Right lung (tissue), 10 donors: ENCODE measurements at places on chromosomes 4 and X. TPM values are rescaled to one million over a fixed set of nuclear protein-coding genes. Genes with fewer than 3 reads are reported as not detected.

- no peak for DNase-seq
Measured at GRCh38 chrX:18422325-18422724, 3.1 kb upstream of the CDKL5 start.

RPS6KA6 gene
- polyA plus RNA-seq = 11.4 TPM

- no peak for DNase-seq
Measured at GRCh38 chr4:68463796-68464195, 16.5 kb downstream of the TMPRSS11E start.

DNA sequence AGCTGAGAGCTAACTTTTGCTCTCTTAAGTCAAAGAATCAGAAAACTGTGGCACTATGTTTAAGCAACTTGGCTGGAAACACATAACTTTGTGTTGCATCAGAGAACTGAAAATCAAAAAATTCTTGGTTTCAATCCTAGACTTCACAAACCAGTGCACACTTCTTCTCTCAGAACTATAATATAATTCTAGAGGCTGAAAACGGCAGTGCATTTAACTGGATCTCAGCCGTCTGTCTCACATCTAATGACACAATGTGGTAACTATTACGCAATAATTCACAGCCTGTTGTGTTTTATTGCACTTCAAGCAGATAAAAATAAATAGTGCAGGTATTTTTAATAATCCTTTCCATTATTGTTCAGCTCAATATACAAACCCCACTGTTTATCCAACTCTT lies 260.6 kb upstream of the DIAPH2 start:
- no peak for DNase-seq

- no peak for DNase-seq
Measured at GRCh38 chr4:10192331-10192730, 75.7 kb upstream of the WDR1 start.

DNA sequence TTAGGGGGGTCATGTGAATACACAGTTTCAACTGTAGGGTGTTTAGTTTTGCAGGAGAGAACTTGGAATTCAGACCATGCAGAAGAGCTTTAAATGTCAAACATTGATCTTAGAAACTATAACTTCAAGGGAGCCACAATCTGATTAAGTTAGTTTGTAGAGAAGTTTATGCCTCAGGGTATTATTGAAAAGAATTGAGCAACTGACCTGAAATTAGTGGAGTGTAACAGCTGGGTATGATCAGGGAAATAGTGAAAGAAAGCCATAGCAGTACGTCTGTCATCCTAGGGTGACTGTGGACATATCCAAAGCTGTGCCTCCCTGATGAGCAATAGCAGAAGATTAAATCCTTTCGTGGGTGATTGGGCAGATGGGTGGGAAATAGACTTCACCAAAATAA lies 63.8 kb downstream of the FAM47B start:
- no peak for DNase-seq

DNA sequence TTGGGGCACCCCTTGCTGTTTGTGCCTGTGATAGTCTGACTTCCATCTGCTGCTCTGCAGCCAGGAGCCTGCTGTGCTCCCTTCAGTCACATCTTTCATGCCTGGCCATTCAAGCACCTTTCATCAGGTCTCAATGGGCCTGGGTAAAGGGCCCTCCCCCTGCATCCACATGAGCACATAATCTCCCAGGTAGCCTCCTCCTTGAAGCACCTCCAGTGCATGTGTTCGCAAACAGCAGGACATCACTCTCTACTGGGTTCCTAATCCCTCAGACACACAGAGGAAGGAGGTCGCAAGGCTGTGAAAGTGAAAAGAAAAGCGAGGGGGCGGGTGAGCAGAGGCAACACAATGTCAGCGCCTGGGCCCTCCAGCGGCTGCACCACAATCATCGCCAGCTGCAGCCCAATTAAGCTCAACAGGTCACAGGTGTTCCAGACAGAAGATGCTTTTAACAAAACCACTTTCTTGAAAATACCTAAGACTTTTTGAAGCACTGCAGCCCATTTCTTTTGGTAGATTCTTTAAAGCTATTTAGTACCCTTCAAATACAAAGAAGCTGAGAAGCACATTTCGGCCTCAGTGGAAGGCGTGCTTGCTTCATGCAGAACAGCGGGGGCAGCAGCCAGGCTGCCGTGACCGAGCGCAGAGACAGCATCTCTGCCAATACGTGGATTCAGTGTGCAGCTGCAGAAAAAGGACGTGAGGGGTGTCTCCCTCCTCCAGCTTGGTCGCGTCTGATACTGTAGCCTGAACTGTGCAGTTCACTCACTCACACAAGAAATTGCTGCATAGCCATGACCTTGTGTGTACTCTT lies 92.2 kb upstream of the SPRY1 start:
- DNase-seq = no peak

GRCh38 chr4:1512051-1512737 lies 106.0 kb upstream of the NKX1-1 start:
- no peak for DNase-seq

GRCh38 chr4:171857302-171858012 lies 44.3 kb downstream of the GALNTL6 start:
- no peak for DNase-seq

GRCh38 chrX:110282922-110283321 lies 35.0 kb downstream of the AMMECR1 start:
- DNase-seq = no peak

EDA2R gene
- polyA plus RNA-seq = 1.3 TPM

STOX2 gene
- 11.8 TPM for polyA plus RNA-seq

SMIM10L2A gene
- polyA plus RNA-seq = 6.2 TPM

MAP9 gene
- 12.9 TPM for polyA plus RNA-seq

- no peak for DNase-seq
Measured at GRCh38 chr4:25811374-25811690, 51.5 kb downstream of the SEL1L3 start.

DNA sequence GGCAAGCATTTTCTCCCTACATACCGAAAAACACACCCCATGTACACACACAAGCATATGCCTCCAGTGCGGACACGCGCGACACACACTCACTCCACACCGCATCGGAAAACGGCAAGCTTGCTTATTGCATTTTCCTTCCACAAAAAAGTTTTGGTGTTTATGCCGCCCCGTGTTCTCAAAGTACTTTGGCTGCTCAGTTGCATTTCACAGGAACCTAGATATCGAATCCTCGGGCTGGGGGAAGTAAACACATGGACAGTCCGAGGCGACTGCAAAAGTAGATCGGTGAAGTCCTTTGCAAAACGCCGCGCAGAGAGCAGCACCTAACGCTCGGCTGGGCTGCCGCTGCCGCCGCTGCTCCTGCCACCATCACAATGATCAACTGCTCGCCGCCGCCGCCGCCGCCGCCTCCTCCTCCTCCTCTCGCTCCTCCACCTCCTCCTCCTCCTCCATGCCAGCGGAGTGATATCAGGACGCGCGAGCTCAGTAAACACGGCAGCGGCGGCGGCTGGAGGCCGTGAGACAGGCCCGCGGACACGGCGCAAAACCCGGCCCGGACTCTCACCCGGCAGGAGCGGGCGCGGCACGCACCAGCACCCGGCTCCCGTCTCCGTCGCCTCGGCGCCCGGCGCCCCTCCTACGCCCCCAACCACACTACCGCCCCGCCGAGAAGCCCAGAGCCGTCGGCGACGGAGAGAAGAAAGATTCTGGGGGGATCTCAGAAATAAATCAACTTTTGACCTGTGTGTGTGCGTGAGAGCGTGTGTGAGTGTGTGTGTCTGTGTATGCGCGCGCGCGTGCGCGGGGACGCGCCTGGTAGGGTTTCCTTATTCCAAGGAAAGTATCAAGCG lies at the start of gene MAML3:
TSS of gene MAML3 (minus strand) at position 467 of the 854 bp plus-strand sequence. CDS start 857 bp downstream, outside the sequence.
- DNase-seq = peak; percentile 96

RTL9 gene
- polyA plus RNA-seq = 0.34 TPM

DNA sequence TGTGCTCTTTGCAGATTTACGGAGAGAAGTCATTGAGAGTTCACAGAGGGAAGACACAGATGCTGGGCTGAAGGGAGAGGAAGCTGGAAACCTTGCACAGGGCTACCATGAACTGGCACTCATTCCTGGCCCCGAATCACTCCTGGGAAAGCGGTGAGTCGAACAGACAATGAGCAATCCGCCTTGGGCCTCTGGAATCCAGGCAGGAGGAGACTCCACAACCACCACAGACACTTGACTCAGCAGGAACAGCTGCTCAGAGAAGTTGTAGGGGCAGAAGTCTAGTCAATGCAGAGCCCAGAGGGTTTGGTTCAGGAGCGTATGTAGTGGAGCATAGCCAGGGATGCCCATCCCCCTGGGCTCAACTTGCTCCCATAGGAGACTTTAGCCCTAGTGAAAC lies 62.8 kb upstream of the GRIA3 start:
- peak; percentile 0 for DNase-seq

FAT4 gene
- 30.0 TPM for polyA plus RNA-seq

DNA sequence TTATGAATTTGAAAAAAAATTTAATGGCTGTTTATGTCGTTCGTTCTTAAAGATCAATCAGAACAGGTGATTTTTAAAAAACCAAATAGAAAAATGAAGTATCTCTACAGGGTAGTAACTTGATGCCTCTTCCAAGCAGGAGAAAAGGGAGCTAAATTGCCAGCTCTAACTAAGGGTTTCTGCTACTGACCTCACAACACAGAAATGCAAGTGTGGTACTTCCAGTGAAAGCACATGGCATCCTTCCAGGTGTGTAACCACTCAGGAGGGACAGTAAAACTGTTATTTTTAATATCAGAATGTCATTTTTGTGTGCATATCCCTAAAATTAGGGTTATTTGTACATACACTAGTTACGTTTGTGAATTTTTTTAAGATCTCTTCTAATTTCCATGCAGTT lies 116.8 kb upstream of the ZCCHC13 start:
- no peak for DNase-seq

GRCh38 chr4:38503689-38504395 lies 160.2 kb upstream of the KLF3 start:
- DNase-seq = no peak

DNA sequence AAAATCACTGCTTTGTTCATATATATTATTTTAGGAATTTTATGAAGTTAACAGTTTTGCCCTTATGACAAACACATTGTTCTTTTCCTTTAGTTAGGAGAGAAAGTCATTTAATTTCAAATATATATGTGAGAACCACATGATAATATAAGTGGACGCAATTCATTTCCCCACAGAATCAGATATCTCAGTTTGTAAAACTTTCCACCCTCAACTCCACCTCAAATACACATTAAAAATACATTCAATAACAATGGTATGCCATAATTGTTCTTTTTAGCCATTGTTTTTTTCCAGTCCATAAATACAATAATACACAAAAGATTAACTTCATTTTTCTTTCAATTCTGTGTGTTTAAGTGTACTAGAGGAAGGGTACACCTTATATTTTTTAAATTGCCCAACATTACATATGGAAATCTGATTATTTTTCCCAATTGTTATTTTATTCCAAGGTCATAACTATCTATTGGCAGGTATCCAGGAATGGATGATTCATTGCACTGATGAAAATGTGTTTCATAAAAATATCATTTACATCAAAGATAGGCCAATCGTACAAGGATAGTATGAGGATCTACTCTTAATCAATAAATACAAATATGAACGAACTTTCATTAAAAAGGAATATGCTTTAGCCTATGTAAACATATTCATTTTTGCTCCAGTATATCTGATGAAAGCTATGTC lies 125.0 kb downstream of the PPP3CA start:
- DNase-seq = no peak

- DNase-seq = no peak
Measured at GRCh38 chr4:7132249-7132648, 60.1 kb upstream of the SORCS2 start.

PCDH7 gene
- 33.8 TPM for polyA plus RNA-seq

- no peak for DNase-seq
Measured at GRCh38 chrX:112846187-112846586, 5.6 kb upstream of the AMOT start.

GRCh38 chr4:140839888-140840790 lies 84.0 kb upstream of the TBC1D9 start:
- DNase-seq = peak; percentile 35

DNA sequence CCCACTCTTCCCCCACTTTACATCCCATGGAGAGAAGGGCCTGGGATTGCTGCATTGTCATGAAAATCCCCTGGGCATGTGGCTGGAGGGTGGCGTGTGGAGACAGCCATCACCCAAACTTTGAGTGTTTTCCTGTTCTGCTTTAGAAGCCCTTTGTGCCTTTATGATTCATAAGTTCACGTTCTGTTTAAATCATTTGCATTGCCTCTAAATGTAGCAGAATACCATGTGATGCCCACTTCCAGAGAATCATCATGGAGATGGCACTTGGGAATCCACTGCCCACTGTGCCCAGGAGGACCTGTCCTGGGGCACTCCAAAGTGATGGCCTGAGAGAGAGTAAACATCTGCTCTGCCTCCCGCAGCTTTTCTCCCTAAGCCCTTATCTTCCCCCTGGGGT lies 52.8 kb downstream of the MED28 start:
- no peak for DNase-seq

DNA sequence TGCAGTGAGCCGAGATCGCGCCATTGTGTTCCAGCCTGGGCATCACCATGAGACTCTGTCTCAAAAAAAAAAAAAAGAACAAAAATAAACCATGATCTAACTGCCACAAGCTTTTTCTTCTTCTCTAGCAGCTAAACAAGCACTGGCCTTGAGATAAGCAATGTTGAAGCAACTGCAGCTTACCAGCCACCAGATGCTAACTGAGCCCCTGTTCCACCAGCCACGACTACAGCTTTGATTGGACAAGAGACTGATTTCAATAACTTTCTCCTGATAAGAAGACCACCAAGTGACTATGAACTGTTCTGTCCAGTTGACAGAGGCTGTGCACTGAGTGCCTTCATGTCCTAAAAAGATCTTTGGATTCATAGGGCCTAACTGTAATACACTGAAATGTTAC lies 58.5 kb downstream of the DCTD start:
- DNase-seq = no peak

GRCh38 chr4:99817309-99817890 lies 773 bp downstream of the DAPP1 start:
- DNase-seq = no peak

DNA sequence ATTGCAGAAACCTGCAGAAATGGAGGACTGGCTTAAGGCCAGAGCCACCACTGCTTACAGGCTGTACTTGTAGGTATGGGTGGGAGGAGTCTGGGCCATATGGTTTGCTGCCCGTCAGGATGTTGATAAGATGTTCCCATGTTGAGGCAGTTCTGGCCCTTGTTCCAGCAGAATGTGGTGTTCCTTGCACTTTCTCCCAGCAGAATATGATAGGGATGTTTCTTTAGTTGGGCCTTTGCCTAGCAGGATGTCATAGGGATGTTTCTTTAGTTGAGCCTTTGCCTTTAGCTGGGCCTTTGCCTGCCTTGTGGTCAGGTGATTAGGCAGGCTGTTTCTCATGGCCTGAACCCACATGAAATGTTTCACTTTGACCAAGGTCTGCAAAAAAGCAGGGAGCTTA lies 139.1 kb upstream of the PAQR3 start:
- DNase-seq = no peak

GRCh38 chr4:142044271-142044670 lies 407.9 kb downstream of the IL15 start:
- no peak for DNase-seq

- DNase-seq = no peak
Measured at GRCh38 chr4:159148441-159148840, 45.6 kb downstream of the RAPGEF2 start.

- DNase-seq = no peak
Measured at GRCh38 chrX:49072712-49073095, 1.1 kb downstream of the PRAF2 start.

FGA gene
- polyA plus RNA-seq = not detected

PAGE2B gene
- not detected for polyA plus RNA-seq
